ENCODE measurements at places on chromosomes 12 and 14.

- DNase-seq, result no peak
These were observed 98.7 kb downstream of the ASCL4 start for GRCh38 chr12:107873223-107873622.

DNA sequence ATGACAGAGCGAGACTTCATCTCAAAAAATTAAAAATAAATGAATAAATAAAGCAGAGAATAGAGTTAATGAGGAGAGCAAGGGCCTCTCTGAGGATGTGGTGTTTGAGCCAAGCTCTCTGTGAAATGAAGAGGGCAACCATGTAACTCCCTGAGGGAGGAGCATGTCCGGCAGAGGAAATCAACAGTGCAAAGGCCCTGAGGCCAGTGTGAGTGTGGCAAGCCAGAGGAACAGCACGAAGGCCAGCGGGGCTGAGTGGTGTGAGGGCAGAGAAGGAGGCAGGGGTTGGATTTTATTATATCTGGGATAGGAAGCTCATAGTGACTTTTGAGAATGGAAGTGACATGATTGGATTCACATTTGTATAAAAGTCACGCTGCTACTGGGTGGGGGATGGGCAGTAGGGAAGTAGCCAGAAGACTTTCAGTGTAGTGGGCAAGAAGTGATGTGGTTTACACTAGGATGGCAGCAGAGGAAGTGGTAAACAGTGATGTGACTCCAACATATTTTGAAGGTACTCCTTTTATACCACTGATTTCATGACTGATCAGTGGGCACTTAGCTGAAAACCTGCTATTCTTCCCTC is 10.3 kb upstream of the LRP1-AS start:
- DNase-seq, result no peak

DNA sequence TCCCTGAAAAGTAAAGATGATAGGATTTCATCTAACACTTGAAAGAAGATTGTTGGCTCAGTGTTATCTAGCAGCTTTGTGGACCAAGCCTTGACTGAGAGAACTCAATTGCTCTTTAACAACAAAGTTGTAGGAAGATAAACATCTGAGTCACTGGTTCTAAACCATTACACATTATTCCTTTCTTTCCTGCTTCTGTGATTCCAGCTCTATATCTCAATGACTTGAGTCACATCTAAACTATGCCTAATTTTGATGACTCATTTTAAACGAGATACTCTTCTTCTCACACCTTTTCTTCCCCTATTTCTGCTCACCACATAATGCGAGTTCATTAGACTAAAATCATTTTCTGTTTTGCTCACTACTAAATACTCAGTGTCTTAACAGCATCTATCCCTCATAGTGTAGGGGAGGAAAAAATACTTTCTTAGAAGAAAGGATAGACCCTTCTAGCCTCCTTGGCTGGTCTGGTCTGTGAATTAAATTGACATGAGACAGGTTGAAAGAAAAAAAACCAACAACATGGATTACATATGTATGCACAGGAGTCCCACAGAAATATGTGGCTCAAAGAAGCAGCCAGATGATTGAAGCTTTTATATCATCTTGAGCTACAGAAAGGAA is 201.4 kb downstream of the C12orf50 start:
- DNase-seq, result no peak

- DNase-seq, result no peak
These were observed 47.8 kb downstream of the HECTD1 start for GRCh38 chr14:31159682-31160296.

- DNase-seq, result no peak
These were observed 35.2 kb upstream of the PCNX1 start for GRCh38 chr14:70871863-70872677.

- no peak for DNase-seq
These were observed 90.3 kb downstream of the CRADD start for GRCh38 chr12:93767524-93767863.

GRCh38 chr12:88918161-88918560 is 337.9 kb upstream of the KITLG start:
- no peak for DNase-seq
